Pulmonary artery endothelial cell (primary cell): ENCODE measurements at places on chromosomes 3 and 15. TPM values are rescaled to one million over a fixed set of nuclear protein-coding genes. Genes with fewer than 3 reads are reported as not detected.

The MST1R gene
- 0.99 and 1.0 TPM in 2 replicates for total RNA-seq

The PLEKHO2 gene
- 27.4 and 30.0 TPM in 2 replicates for total RNA-seq

The KNL1 gene
- 18.1 and 33.8 TPM in 2 replicates for total RNA-seq

The OR5K2 gene
- total RNA-seq, result not detected in 2 replicates

The NR2E3 gene
- total RNA-seq, result 0.11 TPM in 1 of 2 replicates, not detected in the other

The SH3GL3 gene
- total RNA-seq, result 0.07 TPM in 1 of 2 replicates, not detected in the other

The CDC25A gene
- total RNA-seq, result 15.8 and 27.2 TPM in 2 replicates

The ITIH1 gene
- total RNA-seq, result not detected in 2 replicates

The H1-8 gene
- not detected in 2 replicates for total RNA-seq

The ZIC1 gene
- total RNA-seq, result 2.1 and 6.9 TPM in 2 replicates

The CYP11A1 gene
- not detected in 2 replicates for total RNA-seq

The GOLGA8A gene
- 6.5 and 12.5 TPM in 2 replicates for total RNA-seq
